Activated B cell treated with CpG ODN at 0.5 μM for 24 hours (primary cell): ENCODE measurements at places on chromosomes 2 and 18.

DNA sequence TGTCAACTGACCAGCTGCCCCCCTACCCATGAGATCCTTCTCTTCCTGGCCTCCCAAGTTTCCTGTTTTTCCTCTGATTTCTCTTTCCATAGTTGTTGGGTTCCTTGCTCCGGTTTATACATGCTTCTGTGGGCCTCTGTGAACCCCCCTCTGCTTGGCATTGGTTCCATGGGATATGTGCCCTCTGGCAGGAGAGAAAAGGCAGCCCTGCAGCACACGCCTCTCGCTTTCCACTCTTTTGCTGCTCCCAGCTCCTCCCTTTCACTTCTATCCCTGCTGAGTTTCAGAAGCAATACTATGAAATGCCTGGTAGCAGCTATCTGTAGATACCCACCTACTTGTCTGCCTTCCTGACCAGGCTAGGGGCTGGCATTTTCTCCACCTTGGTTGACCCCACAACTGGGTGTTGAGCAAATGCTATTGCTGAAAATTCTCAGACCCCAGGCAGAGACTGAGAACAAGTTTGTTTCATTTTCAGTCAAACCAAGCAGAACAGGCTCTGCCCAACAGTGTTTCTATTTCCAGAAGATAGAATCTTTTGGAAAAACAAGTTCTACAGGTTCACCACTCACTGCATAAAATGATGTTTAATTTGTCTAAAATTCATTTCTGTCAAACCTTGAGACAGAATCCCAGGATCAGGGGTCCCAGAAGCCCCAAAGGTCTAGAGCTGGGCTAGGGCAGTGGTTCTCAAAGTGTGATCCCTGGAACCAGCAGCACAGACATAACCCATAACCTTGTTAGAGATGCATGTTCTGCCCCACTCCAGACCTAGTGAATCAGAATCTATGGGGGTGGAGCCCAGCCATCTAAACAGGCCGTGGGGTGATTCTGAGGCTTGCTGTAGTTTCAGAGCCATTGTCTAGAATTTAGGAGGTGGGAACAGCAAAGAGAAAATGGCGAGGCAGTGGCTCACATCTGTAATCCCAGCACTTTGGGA lies 13.4 kb downstream of the CAPG start:
- DNase-seq, result no peak

- DNase-seq, result no peak
Observed at GRCh38 chr18:36535202-36535935, 237.9 kb downstream of the FHOD3 start.

- no peak for DNase-seq
Observed at GRCh38 chr2:64393383-64394010, 60.5 kb upstream of the LGALSL start.

GRCh38 chr2:64059270-64059669 lies 40.0 kb upstream of the VPS54 start:
- no peak for DNase-seq

DNA sequence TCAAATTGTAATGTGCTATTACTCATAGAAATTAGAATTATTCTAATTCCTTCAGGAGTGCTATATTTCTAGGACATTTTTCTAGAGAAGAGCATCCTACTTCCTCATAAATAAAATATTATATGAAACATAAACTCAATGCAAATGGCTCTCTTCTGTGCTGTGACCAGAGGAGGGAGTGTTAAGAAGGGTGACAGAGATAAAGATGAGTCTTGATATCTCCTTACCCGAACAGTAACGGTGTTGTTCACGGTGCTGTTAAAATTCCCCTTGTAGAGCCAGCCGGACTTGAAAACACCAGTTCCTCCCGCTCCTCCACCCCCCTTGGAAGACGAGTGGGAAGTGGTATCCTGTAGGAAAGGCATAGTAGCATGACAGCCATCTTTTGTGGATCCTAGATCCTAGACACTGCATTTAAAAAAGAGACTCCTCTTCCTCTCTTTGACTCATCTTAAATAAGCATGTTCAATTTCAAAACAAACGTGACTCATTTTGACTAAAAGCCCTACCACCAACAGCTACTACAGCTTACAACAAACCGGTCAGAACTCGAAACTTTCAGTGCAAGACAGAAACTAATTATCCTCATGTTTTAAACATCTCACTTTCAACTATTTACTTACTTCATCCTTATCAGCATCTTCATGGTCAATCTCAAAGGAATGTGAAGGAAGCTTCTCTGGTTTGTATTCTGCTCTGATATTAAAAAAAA lies 156.3 kb downstream of the DOCK10 start:
- no peak for DNase-seq

DNA sequence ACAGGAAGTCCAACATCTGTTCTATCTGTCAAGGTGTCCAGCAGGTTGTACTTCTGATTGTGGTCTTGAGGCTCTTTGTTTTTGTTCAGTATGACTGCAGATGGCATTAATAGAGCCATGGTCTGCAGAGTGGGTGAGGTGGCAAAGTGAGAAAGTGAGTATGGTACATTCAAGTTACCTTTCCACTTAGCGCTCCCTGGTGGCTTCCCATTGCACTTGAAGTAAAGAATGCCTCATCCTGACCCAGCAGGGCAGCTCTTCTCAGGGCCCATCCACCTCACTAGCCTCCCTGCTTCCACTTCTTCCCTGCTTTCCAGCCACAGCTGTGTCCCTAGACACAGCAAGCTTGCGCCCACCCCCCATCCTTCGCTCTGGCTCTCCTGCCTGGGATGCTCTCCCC lies 148.0 kb upstream of the ALPP start:
- no peak for DNase-seq

- DNase-seq, result no peak
Observed at GRCh38 chr2:208872591-208872990, 466.0 kb downstream of the PTH2R start.

DNA sequence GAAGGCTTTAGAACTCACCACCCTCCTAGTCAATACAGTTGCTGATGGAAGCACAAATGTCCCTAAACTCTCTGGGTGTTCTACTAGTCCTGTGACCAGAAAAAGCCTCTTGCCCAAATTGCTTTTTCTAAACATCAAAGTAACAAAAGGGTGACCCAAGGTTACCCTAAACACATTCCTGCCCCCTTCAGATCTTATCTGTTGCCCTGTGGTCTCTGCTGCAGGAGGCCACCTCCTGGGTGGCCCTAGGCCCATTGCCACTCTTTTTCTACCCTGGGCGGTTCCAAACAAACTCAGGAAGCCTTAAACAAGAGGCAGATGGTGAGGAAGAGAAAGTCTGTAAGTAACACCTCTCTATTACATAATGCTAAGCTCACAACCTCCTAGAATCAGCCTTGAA lies 3.3 kb downstream of the RNF152 start:
- DNase-seq, result no peak

DNA sequence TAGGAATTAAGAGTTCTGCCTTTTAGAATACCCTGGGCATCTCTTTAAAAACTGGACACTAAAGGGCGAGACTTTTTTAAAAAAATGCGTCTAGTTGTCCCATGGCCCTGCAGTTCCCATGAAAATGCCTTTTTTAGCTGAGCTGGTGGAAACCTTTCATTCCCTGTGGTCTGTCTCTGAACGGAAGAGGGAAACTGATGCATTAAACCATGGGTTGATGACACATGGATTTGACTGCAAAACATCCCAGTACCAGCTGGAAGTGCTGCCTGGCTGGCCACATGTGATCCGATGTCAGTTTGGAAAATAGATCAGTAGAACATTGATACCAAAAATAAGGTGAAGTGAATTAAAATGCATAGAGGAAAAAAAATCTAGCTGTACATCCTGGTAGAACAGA lies 129.2 kb downstream of the MYO1B start:
- DNase-seq, result no peak

GRCh38 chr2:124018890-124019289 lies 6.2 kb upstream of the CNTNAP5 start:
- no peak for DNase-seq

GRCh38 chr18:75162467-75162866 lies 46.5 kb downstream of the PTGR3 start:
- no peak for DNase-seq

- no peak for DNase-seq
Observed at GRCh38 chr2:118197011-118197675, 108.9 kb downstream of the INSIG2 start.

- DNase-seq, result no peak
Observed at GRCh38 chr18:62944454-62944853, 229.1 kb downstream of the PHLPP1 start.

DNA sequence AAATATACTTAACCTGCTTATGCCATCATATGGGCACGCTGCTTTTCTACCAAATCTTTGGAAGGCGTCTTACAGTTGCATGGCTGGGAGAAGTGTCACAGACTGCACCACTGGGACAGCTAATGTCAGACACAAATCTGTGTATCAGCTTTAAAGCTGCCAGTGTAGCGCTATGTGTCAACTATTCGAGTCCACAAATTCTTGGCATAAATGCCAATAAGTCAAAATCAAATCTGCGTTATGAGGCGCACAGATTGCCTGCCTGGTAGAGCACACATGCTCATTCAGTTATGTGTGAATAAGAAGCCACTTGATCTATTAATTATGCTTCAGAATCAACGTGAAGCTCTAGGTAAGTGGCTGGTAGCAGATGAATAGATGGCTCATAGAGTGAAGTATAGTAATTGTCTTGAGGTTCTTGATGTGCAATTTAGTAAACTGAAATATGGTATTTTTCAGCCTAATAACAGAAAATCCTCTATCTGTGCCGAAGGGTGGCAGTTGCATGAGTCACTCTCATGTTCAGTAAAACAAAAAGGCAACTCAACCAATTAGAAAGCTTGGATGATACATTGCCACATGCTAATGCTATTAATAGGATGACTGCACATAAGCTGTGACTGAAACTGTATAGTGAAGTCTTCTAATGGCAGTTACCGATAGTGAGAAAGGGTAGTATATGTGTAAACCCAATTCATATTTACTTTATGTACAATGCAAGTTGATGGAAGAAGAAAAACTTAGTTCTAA lies 52.0 kb downstream of the DCC start:
- DNase-seq, result no peak

- no peak for DNase-seq
Observed at GRCh38 chr2:43855292-43855691, 16.5 kb downstream of the ABCG8 start.

DNA sequence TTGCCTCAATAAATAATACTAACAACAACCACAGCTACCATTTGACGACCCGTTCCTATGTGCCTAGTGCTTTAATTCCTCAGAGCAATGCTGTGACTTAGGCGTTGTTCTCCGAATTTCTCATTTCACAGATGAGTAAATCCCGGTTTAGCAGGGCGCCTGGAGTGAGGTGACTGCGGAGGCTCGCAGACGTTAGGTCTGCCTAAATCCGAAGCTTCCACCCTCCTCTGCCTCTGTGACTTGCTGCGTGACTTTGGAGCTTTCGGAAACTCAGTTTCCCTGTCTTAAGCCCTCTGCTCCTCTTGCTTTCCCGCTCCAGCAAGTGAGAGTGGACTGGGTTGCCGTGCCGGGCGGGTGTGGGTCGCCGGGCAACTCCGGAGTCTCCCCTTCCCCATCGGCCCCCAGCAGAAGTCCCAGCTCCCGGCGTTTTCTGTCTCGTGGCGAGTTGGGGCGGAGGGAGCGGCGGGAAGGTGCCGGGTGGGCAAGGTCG lies 711 bp upstream of the ATOH8 start:
- no peak for DNase-seq

DNA sequence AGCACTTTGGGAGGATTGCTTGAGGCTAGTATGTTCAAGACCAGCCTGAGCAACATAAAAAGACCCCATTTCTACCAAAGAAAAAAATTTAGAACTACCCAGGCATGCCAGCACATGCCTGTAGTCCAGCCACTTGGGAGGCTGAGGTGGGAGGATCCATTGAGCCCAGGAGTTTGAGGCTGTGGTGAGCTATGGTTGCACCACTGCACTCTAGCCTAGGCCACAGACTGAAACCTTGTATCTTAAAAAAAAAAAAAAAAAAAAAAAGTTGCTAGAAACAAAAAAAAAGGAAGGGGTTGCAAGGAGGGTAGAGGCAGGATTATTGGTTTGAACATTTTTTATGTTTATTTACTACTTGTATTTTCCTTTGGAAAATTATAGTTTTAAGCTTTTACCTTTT lies 4.8 kb downstream of the SEC11C start:
- DNase-seq, result no peak

- DNase-seq, result no peak
Observed at GRCh38 chr2:43158259-43158880, 68.0 kb downstream of the ZFP36L2 start.

GRCh38 chr18:51390702-51391101 lies 193.2 kb upstream of the MEX3C start:
- DNase-seq, result no peak

DNA sequence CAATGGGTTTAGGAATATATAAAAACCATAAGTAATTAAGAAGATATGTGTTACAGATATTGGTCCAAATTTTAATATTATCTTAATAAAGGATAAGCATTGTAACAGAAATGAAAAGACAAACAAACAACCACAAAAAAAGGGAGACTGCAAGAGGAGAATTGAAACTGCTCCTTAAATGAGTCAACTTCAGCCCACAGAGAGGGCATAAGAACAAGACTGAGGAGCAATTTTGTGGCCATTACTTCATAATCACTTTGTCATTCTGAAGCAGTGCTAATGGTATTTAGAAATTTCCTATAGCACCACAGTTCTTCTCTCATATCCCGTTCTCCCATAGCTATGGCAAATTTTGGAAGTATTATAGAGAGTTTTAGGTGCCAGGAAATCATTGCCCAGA lies 193.2 kb upstream of the HNMT start:
- no peak for DNase-seq

- DNase-seq, result no peak
Observed at GRCh38 chr2:237704501-237705434, 77.4 kb downstream of the LRRFIP1 start.

DNA sequence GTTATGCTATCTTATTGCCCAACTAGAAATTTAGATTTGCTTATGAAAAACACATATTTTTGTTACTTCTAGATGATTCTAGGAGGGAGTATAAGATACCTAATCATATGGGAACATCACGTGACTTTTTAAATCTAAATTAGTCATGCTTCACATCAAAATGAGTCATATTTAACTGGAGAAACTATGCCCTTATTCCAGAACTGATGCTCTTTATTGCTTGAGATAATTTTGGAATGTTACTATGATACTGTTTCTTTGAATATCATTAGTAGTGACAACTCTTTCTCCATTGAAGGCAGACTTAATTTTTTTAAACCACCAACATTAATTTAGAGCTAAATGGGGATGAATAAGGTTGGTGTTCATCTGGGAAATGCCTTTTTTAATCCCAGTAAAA lies 19.9 kb upstream of the ELAC1 start:
- DNase-seq, result no peak

- no peak for DNase-seq
Observed at GRCh38 chr2:35409762-35410161, 945.8 kb upstream of the CRIM1 start.

DNA sequence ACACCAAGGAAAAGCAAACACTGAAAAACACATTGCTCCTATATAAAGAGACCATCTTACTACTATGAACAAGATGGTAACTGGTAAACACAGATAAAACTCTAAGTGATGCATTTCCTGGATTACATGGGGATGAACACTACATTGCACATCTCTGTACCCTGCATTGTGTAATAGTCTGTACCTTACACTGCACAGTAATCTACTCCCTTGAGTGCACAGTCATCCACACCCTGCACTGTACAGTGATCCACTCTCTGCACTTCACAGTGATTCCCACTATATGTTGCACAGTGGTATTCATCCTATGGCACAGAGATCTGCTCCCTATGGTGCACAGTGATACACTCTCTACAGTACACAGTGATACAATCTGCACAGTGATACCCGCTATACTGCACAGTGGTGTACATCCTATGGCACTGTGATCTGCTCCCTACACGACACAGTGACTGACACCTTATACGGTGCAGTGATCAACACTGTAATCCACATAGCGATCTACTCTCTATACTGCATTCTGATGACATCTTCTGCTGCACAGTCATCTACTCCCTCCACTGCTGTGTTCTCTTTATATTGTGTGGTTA lies 462.2 kb upstream of the RGPD4 start:
- DNase-seq, result no peak

GRCh38 chr2:15850534-15850933 lies 89.8 kb upstream of the MYCN start:
- DNase-seq, result no peak
